Suppressor macrophage treated with lipopolysaccharide for 4 hours (primary cell): ENCODE measurements at places on chromosomes 1 and 21.

- DNase-seq: no peak
These were observed 846.9 kb upstream of the ADAMTS5 start for GRCh38 chr21:27813750-27814149.

DNA sequence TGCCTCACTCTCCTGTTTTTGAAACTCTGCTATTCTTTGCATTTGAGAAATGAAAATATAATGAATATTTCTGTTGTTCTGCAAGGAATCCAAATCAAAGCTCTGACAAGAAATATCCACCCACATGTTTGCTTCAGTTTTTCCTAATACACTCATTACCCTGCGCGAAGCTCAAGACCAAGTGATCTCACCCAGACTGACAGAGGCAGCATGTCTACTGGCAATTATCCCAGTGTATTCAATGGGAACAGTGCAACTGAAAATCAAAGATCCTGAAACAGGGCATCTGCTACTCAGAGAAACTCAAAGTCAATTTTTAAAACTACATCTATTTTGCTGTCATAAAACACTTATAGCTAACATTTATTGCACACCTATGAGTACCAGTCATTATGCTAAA lies 321.0 kb upstream of the LRRC7 start:
- no peak for DNase-seq

- no peak for DNase-seq
These were observed 927.2 kb downstream of the BRINP3 start for GRCh38 chr1:189550498-189550897.

GRCh38 chr1:8165595-8166360 lies 139.7 kb upstream of the ERRFI1 start:
- DNase-seq: no peak

GRCh38 chr1:27342391-27342777 lies 562 bp downstream of the SYTL1 start:
- DNase-seq: no peak

- no peak for DNase-seq
These were observed 310.0 kb downstream of the PBX1 start for GRCh38 chr1:164868990-164869389.
